ENCODE measurements at places on chromosomes 4 and X.

GRCh38 chr4:28886934-28887333 lies 1833.2 kb upstream of the PCDH7 start:
- no peak for DNase-seq

- no peak for DNase-seq
These were observed 435.1 kb upstream of the FTHL17 start for GRCh38 chrX:31506928-31507327.

DNA sequence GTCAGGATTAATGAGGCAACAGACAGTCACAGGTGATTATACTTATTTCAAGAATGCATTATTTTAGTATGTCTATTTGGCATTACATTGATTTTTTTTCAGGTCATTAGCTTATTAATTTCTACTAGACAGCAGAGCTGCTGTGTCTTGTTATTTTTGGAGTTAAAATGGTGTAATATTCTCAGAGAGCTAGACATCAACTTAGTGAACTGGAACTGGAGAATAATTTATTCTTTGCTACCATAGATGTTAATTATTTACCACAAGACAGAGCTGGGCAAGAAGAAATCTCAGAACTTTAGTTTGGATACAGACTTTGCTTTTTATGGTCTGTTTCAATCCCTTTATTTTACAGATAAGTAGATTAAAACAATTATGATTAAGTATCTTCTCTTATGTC lies 10.2 kb upstream of the HPGD start:
- no peak for DNase-seq

- no peak for DNase-seq
These were observed 51.7 kb downstream of the PHF8 start for GRCh38 chrX:53992589-53992988.

- no peak for DNase-seq
These were observed 31.5 kb upstream of the STOX2 start for GRCh38 chr4:183873409-183874185.

All from naive thymus-derived CD8-positive, alpha-beta T cell (primary cell).